ENCODE measurements at places on chromosomes 2 and 18.
A peak's percentile ranks its signal among the peaks of the same experiment; 100 is the strongest.

- no peak overlapping the region for H3K4me3 ChIP-seq
Measured at GRCh38 chr18:51541230-51541629, 343.7 kb upstream of the MEX3C start.

- H3K36me3 ChIP-seq, result no peaks in the 10 kb centered on the region
- no peak overlapping the region for H3K4me3 ChIP-seq
- no peak for DNase-seq
Measured at GRCh38 chr2:109645412-109646184, 31.4 kb downstream of the SOWAHC start.

DNA sequence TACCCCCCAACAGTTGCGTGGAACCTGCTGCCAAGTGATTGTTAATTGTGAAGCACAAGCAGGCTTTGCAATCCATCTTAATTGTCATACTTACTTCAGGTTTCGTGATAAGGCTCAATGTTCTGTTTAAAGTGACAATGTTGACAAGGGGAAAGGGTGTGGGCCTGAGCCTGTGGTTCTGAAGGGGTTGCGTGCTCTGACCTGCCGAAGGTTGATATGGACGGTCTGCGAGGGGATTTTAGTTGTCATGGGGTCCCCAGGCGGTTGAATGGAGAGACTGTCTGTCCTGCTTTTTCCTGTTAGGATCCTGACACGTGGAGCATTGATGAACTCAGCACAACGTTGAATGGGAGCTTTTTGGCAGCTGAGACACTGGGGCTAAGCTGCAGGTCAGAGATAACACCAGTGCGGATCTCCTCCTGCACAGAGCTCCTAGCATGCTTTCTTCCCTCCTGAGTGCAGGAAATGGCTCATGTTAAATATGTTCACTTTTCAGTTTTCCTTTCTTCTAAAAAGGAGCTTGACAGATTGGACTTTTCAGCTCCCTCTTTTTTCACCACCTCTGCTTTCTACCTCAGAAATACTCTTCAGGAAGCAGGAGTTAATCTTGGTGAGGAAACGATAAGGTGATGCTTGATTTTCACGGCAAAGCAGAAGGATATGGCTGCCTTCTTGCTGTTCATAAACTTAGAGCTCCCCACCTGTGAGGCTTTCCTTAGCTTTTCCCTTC, 62.9 kb upstream of the ZEB2 start:
- H3K4me1 ChIP-seq, result peaks cover 41% of the 10 kb centered on the region
- H3K36me3 ChIP-seq, result no peaks in the 10 kb centered on the region
- peak overlapping the region; percentile 62 for H3K27ac ChIP-seq
- no peaks in the 10 kb centered on the region for H3K27me3 ChIP-seq

GRCh38 chr18:57148263-57148662, 1.4 kb downstream of the BOD1L2 start:
- H3K4me1 ChIP-seq, result no peaks in the 10 kb centered on the region
- H3K27me3 ChIP-seq, result peaks cover 30% of the 10 kb centered on the region
- no peaks in the 10 kb centered on the region for H3K36me3 ChIP-seq
- DNase-seq, result no peak

GRCh38 chr2:29749041-29749440, 172.3 kb downstream of the ALK start:
- no peak overlapping the region for H3K27ac ChIP-seq
- no peaks in the 10 kb centered on the region for H3K4me1 ChIP-seq
- H3K27me3 ChIP-seq, result peaks cover 30% of the 10 kb centered on the region
- no peak overlapping the region for H3K4me3 ChIP-seq

DNA sequence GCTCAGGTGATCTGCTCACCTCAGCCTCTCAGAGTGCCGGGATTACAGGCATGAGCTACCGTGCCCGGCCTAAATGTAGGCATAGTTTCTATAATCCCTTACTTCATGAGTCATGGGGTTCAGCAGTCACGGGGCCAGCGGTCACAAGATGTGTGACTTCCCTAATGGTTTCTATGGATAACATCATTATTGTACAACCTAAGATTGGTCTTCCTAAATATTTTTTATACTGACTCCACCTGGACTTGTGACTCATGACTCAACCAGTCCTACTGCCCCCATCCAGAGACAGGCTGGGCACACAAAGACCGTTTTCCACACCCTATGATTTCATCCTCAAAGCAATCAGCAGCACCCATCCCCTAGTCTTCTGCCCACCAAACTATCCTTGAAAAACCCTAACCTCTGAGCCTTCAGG, 15.9 kb downstream of the FAM210A start:
- H3K4me1 ChIP-seq, result peaks cover 26% of the 10 kb centered on the region
- no peak for DNase-seq

DNA sequence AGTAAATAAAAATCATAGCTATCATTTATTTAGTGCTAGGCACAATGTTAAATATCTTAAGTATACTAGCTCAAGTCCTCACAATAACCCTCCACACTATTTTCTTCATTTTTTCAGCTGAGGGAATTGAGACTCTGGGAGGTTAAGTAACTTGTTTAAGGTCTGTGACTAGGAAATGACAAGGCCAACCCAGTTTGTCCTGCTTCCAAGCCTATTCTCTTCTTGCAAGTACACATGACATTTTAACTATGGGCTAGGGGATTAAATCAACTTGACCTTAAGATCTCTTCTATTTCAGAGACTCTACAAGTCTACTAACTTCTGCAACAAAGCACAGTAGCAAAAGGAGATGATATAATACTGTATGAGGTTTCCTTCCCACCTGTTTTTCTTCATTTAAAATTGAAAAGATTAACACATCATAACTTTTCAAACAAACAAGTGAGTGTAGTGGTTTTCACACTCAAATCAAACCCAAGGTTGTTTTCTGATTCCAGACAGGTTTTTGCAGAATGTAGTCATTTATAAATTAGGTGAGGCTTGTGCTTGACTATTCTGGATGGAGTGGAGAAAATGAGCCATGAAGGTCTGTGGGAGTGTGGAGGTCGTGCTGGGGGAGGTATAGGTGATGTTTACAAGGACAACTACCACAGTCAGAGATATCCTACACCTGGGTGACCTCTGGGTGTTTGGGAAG, 57.0 kb downstream of the CD28 start:
- H3K36me3 ChIP-seq, result peaks cover 15% of the 10 kb centered on the region
- H3K4me1 ChIP-seq, result peaks cover 48% of the 10 kb centered on the region
- DNase-seq, result no peak
- H3K4me3 ChIP-seq, result peak overlapping the region; percentile 7

GRCh38 chr2:230788554-230789175, 76.0 kb downstream of the CAB39 start:
- peaks cover 38% of the 10 kb centered on the region for H3K4me1 ChIP-seq
- H3K4me3 ChIP-seq, result no peak overlapping the region
- DNase-seq, result no peak

DNA sequence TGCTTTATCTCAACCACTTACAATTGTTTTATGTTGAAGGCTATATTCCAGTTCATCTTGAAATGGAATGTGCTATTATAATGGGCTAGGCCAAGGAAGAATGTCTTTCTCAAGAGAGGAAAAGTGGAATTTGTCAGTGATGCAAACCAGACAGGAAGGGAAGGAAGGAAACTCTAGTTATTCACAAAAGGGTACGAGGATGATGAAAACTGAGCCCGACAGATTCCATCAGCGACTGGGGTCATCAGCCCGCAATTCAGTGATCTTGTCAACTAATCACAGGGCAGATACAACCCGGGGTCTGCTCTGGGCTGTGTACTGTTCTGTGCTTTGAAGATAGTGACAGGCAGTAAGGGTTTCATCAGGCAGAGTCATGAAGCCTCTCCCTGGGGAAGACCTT, 23.4 kb upstream of the LYPD6 start:
- no peak for DNase-seq
- no peak overlapping the region for H3K4me3 ChIP-seq
- no peaks in the 10 kb centered on the region for H3K36me3 ChIP-seq
- peaks cover 6% of the 10 kb centered on the region for H3K27me3 ChIP-seq

DNA sequence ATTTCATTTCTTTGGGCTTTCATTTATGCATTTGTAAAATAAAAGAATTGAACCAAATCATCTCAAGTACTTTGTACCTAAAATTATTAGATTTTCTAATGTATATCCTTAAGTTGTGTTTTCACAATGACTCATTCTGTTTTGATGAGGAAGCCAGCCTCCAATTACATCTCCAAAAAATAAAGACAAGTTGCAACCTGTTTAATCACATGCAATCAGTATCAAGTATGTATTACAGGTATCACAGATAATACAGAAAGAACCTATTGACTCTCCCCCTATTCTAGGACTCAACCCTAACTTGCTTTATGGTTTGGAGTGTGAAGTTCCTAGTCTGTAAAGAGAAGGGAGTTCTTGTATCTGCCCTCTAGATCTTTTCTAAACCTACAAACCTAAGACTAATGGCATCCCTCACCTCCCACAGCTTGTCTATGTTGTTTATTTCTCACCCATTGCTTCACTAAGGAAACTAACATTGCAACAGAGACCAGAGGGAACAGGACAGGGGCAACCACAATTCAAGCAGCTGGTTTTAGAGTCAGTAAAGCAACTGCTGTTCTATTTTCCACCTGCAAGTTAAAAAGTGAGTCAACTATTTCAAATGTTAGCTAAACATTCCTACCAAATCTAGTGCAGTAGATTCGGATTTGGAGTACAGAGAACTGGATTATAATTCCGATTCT, 141.1 kb upstream of the ETAA1 start:
- H3K27ac ChIP-seq, result no peak overlapping the region
- H3K4me3 ChIP-seq, result no peak overlapping the region
- no peak for DNase-seq
- H3K27me3 ChIP-seq, result no peaks in the 10 kb centered on the region

DNA sequence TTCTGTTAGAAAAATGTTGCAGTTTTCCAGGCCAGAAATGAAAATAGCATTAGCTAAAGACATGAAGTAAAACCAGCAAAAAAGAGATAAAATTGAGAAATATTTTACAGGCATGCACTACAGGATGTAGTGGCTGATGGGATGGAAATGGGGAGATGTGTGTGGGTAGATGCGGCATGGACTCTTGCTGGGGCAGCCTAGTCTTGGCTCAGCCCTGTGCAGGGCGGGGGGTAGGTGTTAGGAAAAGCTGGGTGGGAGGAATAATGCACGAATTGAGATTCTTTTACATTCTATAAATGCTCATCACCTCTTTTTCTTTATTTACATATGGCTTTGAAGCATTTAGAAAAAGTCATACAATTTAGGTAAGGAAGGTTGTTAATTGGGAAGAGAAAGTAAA, 334.2 kb downstream of the NUP35 start:
- no peak for DNase-seq
- H3K4me1 ChIP-seq, result no peaks in the 10 kb centered on the region
- no peaks in the 10 kb centered on the region for H3K27me3 ChIP-seq

GRCh38 chr18:57433934-57434535, 1.1 kb upstream of the ONECUT2 start:
- no peaks in the 10 kb centered on the region for H3K36me3 ChIP-seq
- peaks cover 92% of the 10 kb centered on the region for H3K27me3 ChIP-seq
- no peak overlapping the region for H3K27ac ChIP-seq
- no peak for DNase-seq

DNA sequence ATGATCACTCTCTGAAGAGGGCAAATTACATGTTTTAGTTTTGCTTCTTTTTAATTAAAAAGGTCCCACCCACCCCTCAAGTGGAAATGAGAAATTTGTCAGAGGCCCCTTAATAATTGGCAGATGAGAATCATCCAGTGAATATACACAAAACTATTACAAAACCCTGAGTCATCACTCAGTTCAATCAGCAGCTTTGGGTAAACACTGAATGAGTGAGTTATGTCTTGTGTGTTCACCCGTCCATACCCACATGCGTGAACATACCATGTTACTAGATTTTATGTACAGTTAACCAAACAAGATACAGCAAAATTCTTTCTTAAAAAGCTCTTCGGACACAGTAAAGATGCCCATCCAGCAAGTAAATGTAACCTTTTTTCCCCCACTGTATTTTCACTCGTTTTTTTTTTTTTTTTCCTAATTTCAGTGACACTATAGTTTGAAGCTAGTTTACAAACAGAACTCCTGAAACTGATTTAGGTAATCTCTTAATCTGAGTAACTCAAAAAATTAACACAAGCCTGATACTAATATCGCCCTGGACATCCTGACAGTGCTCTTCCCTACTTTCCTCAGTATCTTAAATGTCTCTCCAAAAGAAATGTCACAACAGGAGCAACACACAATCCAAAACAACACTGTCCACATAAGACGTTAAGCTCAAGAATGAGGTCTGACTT, 1.4 kb downstream of the PSME4 start:
- peak overlapping the region; percentile 94 for H3K4me3 ChIP-seq
- peaks cover 21% of the 10 kb centered on the region for H3K36me3 ChIP-seq
- no peaks in the 10 kb centered on the region for H3K27me3 ChIP-seq
- DNase-seq, result no peak
- H3K4me1 ChIP-seq, result peaks cover 56% of the 10 kb centered on the region
- peak overlapping the region; percentile 96 for H3K27ac ChIP-seq

DNA sequence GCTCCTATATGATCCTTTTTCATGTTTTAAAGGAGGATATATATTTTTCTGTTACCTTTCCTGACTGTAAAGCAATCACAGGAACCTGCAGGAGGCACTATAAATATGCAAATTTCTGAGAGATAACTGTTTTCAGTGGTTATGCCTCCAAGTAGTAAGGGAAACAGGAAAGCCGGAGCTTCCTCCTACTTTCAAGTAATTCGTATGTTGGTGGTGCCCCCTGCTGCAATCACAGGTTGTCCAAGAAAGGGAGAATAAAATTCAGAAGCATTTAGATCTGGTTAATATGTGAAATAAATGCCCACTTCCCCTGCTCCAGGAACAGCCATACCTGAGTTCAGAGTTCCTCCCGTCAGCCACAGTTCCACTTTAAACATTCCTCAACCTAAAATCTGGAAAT, 12.0 kb upstream of the BCL11A start:
- no peaks in the 10 kb centered on the region for H3K36me3 ChIP-seq
- H3K4me1 ChIP-seq, result peaks cover 2% of the 10 kb centered on the region
- H3K27me3 ChIP-seq, result peaks cover 35% of the 10 kb centered on the region
- no peak for DNase-seq
- H3K27ac ChIP-seq, result no peak overlapping the region
- no peak overlapping the region for H3K4me3 ChIP-seq

- no peak overlapping the region for H3K27ac ChIP-seq
- H3K27me3 ChIP-seq, result no peaks in the 10 kb centered on the region
Measured at GRCh38 chr2:150663143-150663542, 175.7 kb upstream of the RND3 start.

GRCh38 chr2:72689579-72690195, 136.1 kb downstream of the EXOC6B start:
- no peak for DNase-seq
- no peaks in the 10 kb centered on the region for H3K4me1 ChIP-seq
- H3K4me3 ChIP-seq, result no peak overlapping the region
- no peaks in the 10 kb centered on the region for H3K36me3 ChIP-seq
- H3K27me3 ChIP-seq, result no peaks in the 10 kb centered on the region

DNA sequence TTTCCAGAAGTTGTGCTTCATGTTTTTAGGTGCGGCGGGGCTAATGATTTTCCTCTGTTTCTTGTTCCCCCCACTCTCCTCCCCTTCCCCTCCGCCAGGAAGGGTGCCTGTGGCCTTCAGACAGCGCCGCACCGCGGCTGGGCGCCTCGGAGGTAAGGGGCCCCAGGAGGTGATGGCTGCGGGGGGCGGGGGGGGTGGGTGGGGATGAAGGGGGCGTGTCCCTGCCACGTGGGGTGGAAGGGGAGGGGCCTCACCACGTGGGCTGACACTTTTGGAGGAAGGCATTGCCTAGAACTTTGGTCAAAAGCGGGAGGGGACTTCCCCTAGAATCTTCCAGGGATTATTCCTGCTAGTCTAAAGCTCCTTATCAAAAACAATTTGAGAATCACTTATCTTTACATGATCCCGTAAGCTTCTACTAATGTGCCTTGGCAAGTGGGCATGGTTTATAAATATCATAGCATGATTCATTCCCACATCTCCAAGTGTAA, 83.1 kb downstream of the FAM210A start:
- H3K36me3 ChIP-seq, result peaks cover 15% of the 10 kb centered on the region
- H3K27ac ChIP-seq, result no peak overlapping the region
- no peaks in the 10 kb centered on the region for H3K4me1 ChIP-seq
- no peaks in the 10 kb centered on the region for H3K27me3 ChIP-seq

- no peaks in the 10 kb centered on the region for H3K4me1 ChIP-seq
- DNase-seq, result no peak
Measured at GRCh38 chr2:235745597-235745996, 251.8 kb downstream of the AGAP1 start.
